ENCODE measurements at places on chromosomes 11 and 22.

DNA sequence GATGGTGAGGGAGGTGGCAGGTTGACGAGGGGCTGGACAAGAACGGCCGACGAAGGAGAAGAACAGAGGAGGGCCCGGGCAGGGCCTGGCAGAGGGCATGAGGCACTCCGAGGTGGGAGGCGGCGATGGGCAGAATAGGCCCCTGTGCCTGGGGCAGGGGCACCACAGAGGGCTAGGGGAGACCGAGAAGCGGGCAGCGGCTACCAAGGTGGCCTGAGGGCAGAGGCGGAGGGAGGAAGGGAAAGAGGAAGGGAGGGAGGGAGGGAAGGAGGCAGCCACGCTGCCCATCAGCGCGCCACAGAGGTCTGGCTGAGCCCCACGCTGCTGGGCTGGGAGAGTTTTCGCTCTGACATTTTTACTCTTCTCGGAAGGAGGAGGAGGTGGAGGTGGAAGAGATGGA is 11.3 kb downstream of the LSP1 start:
- no peak for DNase-seq

DNA sequence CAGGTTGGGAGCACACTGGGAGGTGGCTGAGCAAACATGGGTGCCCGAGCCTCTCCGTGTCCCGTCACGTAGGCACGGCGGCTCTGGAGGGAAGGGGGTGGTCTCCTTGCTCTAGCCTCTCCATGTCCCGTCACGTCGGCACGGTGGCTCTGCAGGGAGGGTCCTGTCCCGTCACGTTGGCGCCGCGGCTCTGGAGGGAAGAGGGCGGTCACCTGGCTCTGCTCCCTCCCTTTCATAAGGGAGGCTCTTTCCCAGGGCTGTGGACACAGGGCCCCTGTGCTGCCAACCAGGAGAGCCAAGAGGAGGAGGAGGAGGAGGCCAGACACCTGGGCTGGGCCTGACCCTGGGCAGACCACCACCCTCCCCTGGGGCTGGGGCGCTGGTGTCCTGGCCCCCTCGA is 1173.7 kb downstream of the BRD1 start:
- DNase-seq: no peak

GRCh38 chr11:75352588-75353206 is 1.2 kb upstream of the ARRB1 start:
- no peak for DNase-seq

GRCh38 chr22:41478473-41478872 is 9.6 kb downstream of the ACO2 start:
- no peak for DNase-seq

GRCh38 chr11:86091566-86091965 is 22.7 kb upstream of the PICALM start:
- DNase-seq: no peak

DNA sequence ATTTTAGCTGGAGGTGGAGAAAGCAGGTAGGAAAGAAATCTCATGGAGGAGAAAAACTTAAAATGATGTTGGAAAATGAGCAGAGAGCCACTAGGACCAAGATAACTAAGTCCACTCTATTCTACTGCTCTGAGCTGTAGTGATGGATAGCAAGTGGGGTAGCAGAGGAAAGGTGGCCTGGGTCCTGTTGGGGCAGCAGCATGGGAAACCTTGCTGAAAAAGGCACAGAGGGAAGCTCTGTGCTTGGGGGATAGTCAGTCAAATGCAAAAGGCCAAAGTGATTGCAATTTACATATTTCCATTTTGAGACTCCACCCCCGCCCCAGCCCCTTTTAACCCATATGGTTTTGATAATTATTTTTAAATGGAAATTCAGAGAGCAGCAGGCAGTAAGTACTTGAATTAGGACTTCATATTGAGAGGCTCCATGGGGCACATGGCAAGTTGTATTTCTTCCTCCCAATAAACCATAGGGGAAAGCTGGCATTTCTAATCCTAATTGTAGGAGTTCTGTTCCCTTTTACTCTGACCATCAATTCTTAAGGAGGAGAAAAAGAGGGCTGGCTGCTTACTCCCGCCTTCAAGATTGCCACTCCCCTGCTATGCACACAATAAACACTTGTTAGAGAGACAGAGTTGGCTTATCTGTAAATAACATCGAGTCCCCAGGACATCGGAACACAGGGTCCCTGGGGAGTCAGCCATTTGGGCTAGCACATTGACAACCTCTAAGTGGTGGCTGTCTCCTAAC is 1341.5 kb upstream of the TENM4 start:
- DNase-seq: no peak

GRCh38 chr22:41862530-41863266 is 29.8 kb downstream of the SREBF2 start:
- peak; percentile 52 for DNase-seq

- DNase-seq: no peak
Observed at GRCh38 chr11:115129473-115130289, 374.5 kb downstream of the CADM1 start.

GRCh38 chr11:78973876-78974275 is 399.2 kb upstream of the NARS2 start:
- no peak for DNase-seq

DNA sequence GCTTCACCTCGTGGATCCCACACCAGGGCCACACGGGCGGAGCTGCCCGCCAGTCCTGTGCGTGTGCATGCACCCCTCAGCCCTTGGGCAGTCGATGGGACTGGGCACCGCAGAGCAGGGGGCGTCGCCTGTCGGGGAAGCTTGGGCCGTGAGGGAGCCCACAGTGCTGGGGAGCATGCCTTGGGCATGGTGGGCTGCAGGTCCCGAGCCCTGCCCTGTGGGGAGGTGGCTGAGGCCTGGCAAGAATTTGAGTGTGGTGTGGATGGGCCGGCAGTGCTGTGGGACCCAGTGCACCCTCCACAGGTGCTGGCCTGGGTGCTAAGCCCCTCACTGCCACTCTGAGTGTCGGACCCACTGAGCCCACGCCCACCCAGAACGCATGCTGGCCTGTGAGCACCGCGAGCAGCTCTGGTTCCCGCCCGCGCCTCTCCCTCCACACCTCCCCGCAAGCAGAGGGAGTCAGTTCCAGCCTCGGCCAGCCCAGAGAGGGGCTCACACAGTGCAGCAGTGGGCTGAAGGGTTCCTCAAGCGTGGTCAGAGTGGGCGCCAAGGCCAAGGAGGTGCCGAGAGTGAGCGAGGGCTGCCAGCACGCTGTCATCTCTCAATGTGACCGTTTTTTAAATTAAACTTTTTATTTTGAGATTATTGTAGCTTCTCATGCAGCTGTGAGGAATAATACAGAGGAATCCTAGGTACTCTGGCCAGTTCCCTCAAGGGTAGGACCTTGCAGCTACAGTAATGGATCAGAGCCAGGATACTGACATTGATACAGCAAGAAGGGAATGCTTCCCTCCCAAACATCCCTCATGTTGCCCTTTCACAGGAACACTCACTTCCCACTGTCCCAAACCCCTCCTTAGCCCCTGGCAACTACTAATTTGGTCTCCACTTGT is 127.7 kb downstream of the CRYBB2 start:
- no peak for DNase-seq

GRCh38 chr11:37109286-37109585 is 511.2 kb upstream of the RAG2 start:
- DNase-seq: no peak

DNA sequence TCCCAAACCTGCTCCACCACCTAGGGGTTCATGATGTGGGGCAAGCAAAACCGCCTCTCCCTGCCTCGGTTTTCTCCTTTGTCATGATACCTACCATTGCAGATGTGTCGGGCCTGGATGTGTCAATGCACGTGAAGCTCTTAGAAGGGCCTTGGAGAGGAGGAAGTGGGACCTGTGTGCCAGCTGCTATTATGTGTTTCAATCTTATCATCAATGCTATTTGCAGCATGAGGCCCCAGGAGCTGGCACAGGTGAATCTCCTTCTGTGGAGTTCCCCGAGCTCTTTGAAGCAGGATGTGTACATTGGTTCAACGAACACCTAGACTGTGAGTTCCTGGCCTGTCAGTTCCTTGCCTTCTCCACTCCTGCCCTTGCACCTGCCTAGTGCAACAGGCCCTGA is 331.6 kb downstream of the CTTN start:
- no peak for DNase-seq

DNA sequence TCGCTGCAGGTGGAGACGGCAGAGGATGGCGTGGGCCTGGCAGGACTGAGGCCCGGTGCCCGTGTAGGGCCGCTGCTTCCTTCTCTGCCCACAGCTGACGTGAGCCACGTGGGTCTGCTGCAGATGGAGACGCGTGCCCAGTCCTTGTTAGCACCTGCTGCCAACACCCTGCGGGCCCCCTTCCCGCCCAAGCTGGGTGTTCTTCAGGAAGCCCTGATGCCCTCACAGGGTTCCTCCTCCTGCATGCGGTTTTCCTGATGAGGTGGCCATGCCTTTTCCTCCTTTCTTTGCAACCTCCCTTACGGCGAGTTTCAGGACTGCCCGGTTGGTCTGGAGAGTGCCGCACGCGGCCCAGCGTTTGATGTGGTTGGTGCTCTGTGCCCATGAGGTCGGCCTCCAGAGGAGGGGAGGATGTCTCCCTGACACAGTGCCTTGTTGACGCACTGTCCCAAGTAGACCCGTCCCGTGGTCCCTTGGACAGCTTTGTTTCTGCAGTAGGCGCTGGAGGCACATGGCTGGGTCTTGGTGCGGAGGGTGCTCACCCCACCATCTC is 44.7 kb downstream of the AP2A2 start:
- no peak for DNase-seq

DNA sequence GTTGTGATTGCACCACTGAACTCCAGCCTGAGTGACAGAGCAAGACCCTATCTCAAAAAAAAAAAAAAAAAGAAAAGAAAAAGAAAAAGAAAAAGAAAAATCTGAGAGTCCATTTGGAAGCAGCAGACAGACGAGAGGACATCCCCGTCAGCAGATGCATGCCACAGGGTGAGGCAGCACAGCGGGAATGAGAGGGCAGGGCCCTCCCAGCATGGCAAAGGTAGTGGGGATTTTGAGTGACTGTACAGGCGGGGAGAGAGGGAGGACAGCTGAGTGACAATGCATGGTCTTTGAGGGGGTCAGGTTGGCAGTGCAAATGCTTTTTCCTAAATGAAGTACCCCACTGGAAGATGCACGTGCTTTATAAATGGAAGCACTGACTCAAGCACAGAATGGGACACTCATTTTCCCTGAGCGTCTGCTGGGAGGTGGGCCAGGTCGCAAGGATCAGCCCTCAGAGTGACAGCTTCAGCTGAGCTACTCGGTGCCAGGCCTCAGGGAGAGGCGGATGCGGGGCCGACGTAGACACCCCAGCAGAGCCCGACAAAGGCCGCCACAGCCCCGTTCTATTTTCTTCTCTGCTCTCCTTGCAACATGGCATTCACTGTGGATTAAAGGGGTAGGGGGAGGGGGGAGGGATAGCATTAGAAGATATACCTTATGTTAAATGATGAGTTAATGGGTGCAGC is 113.5 kb downstream of the SHANK2 start:
- no peak for DNase-seq

GRCh38 chr11:8251616-8252295 is 11.9 kb downstream of the LMO1 start:
- no peak for DNase-seq

DNA sequence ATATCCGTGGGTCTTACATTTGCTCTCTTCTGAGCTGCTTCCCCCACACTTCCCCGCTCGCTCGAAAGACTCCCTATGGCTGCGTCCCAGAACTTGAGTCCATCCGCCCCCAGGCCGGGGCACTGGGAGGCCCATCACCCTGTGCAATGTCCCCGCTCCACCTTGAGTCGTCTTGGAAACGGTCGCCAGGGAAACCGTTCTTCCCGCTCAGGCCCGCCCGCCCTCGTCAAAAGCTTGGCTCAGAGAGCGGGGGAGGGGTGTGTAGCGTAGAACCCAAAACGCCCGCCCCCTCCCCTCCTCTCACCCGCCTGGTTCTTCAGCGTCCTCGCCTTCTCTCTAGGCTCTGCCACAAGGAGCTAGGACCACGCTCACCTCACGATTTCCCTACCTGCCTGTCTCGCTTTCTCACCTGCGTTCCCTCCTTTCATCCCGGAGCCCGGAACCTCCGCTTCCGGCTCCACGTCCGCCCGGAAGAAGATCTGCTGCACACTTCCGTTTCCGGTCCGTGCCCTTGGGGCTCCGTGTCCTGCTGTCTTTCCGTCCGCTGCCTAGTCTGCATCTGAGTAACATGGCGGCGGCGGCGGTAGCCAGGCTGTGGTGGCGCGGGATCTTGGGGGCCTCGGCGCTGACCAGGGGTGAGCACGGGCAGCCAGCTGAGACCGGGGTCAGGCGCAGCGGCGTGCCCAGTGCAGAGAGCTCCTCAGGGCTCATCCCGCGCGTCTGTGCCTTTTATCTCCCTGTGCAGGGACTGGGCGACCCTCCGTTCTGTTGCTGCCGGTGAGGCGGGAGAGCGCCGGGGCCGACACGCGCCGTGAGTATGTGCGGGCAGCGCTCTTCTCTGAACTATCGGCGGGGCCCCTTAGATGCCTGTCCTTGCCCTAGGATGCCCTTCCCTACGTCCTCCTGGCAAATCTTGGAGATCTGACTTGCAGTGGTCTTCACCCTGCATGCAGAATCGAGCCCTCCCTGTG is at the start of the genes KBTBD4 and NDUFS3:
Gene KBTBD4 (minus strand): TSS at position 447 of the 971 bp plus-strand sequence. CDS start 19 bp downstream, at position 428.
Gene NDUFS3 (plus strand): TSS at position 551 of the 971 bp plus-strand sequence. CDS start 18 bp downstream, at position 569.
- DNase-seq: peak; percentile 92

- DNase-seq: no peak
Observed at GRCh38 chr22:41442240-41442792, 4.3 kb downstream of the TOB2 start.

DNA sequence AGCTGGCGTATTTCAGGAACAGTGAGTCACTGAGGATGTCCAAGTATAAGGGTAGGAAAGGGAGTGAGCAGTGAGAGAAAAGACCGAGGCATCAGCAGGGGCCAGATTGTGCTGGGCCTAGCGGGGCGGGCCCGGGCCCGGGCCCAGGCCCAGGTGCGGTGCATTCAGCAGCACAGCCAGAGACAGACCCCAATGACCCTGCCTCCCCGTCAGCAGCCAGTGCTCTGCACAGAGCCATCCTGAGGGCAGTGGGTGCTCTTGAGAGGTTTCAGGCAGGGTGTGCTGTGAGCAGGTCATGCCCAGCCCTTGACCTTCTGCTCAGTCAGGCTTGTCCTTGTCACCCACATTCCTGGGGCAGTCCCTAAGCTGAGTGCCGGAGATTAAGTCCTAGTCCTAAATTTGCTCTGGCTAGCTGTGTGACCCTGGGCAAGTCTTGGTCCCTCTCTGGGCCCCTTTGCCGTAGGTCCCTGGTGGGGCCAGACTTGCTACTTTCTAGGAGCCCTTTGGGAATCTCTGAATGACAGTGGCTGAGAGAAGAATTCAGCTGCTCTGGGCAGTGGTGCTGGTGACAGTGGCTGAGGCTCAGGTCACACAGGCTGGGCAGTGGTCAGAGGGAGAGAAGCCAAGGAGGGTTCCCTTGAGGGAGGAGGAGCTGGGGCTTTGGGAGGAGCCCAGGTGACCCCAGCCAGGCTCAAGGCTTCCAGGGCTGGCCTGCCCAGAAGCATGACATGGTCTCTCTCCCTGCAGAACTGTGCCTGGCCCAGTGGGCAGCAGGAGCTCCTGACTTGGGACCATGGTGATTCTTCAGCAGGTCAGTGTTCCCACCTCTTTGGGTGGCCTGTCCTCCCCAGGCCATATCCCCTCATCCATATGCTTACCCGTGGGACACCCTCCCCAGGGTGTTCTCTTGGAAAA is 2.1 kb downstream of the MYO7A start:
- no peak for DNase-seq

GRCh38 chr11:69425895-69426544 is 55.4 kb upstream of the LINC01488 start:
- DNase-seq: no peak

GRCh38 chr11:129312730-129313503 is 62.7 kb upstream of the BARX2 start:
- DNase-seq: no peak

Data from NCI-H2171 (cell line).